ENCODE measurements at places on chromosomes 7 and 10.

DNA sequence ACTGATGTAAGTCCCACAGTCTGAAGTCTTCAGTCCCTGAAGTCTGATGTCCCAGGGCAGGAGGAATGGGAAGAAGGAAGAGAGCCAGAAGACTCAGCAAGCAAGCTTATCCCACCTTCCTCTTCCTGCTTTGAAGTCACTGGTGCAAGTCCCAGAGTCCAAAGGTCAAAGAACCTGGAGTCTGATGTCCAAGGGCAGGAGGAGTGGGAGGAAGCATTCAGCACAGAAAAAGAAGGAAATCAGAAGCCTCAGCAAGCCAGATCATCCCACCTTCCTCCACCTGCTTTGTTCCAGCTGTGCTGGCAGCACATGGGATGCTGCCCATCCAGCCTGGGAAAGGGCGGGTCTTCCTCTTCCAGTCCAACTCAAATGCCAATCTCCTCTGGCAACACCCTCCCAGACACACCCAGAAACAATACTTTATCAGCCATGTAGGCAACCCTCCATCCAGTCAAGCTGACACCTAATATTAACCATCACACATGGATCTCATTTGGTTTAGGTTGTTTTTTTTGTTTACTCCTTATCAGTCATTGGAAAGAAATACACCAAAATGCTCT lies 50.9 kb downstream of the ADAM12 start:
- DNase-seq, result no peak

GRCh38 chr7:129780974-129781927 lies 169.7 kb downstream of the NRF1 start:
- DNase-seq, result peak; percentile 51

GRCh38 chr10:35257057-35257983 lies 79.0 kb upstream of the CCNY start:
- DNase-seq, result no peak

- no peak for DNase-seq
Measured at GRCh38 chr7:141460781-141461715, 90.2 kb upstream of the AGK start.

- DNase-seq, result no peak
Measured at GRCh38 chr10:70762441-70763175, 22.6 kb downstream of the TBATA start.

- no peak for DNase-seq
Measured at GRCh38 chr7:69246758-69247157, 351.5 kb upstream of the AUTS2 start.

DNA sequence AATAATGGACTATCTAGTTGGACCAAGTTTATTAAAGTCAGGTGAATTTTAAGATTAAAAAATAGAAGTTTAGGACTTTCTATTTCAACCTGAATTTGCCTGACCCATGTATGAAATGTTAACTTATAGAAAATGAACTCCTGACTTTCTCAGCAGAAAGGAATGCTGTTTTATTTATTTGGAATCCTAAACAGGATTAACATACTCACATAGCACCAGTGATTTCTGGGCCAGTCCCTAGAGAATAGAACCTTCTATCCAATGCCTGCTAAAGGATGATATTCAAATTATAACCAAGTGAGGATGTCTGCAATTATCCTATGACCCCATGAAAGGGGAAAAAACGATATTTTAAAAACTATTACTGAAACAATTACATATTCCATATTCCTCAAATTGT lies 148.8 kb downstream of the CHRM2 start:
- DNase-seq, result no peak

GRCh38 chr7:123460616-123461015 lies 73.8 kb downstream of the IQUB start:
- no peak for DNase-seq

GRCh38 chr10:50469778-50470193 lies 154.0 kb downstream of the SGMS1 start:
- DNase-seq, result no peak

DNA sequence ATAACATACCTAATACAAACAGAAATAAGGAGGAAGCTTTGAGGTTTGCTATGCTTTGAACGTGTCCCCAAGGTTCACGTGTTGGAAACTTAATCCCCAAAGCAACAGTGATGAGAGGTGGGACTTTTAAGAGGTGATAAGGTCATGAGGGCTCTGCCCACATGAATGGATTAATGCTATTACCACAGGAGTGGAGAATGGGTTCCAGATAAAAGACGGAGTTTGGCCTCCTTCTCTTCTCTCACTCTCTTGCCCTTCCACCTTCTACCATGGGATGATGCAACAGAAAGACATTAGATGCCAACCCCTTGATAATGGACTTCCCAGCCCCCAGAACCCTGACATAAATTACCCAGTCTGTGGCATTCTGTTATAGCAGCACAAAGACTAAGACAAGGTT lies 9.6 kb downstream of the ITGB1 start:
- DNase-seq, result no peak

GRCh38 chr10:131944412-131944811 lies 37.3 kb downstream of the BNIP3 start:
- no peak for DNase-seq

DNA sequence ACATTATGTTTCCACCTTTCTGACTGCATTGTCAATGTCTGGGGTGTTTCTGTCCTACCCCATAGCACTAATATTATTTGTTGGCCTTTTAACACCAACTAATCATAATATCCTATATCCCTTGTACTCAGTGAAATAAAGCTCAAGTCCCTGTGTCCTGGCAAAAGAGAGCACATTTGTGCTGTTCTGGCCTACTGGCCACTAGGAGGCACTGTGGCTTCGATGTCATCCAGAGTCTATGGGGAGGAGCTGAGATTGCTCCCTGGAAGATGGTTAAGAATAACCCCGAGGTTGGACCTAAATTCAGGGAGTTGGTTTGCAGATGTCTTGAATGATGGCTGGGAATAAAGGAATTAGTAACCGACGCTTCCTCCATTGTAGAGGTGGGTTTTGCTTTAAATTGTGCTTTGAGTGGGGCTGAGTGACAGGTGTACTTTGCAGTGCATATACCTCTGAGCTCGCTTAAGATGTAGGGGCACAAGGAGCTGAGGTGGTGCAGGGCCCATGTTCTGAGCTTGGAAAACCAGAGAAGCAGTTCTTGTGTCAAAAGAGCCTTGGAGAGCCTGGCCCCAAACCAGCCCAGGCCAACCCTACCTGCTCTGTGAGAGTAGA lies 191.2 kb upstream of the PRSS1 start:
- peak; percentile 57 for DNase-seq

DNA sequence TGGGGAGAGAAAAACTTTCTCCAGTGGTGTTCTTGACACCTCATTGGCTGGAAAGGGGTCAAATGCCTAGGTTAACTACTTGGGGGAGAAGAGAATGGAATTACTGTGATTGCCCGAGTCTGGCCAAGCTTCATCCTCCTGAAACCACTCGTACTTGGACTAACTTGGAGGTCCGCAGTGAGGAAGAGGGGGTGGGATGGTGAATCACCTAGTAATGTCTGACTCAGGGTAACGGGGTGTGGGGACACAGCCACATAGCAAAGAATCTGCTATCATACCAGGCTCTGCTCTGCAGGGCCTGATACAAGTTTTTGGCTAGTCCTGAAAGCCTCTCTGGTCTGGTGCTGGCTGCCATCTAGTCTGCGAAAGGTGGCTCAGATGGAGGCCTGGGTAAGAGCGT lies 190.9 kb downstream of the RPS24 start:
- no peak for DNase-seq

GRCh38 chr10:17174626-17175025 lies 26.8 kb downstream of the TRDMT1 start:
- no peak for DNase-seq

DNA sequence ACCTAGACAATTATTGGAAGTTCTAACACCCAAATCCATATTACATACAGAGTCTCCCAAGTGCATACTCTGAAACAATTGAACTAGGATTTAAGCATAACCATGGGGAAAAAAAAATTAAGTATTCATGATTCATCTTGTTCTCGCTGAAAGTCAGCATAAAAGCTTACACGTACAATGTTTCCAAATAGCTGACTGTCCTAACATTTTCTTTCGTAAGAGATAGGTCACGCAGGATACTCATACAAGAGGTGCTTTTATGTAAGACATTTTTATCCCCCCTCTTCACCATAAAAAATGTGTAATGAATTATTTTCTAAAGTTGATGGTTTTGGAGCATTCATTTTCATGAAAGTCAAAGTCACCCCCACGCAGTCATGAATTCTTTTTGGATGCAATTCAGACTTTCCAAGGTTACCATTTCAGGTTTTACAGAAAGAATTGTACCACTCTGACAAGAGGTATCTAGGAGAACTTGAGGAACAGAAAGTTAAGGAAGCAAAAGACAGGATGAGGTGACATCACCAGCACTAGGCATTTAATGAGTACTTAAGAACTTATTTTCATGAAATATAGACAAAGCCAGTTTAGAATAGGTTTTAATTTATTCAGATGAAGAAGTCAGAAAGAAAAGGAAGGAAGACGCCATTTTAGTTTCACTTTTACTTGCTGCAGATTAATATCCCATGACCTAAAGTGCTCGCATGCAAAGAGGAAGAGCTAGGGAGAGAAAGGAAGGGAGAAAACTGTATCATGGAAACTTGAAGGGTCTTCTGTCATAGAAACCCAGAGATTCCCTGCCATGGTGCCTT lies 55.8 kb downstream of the TMEM26 start:
- DNase-seq, result no peak

DNA sequence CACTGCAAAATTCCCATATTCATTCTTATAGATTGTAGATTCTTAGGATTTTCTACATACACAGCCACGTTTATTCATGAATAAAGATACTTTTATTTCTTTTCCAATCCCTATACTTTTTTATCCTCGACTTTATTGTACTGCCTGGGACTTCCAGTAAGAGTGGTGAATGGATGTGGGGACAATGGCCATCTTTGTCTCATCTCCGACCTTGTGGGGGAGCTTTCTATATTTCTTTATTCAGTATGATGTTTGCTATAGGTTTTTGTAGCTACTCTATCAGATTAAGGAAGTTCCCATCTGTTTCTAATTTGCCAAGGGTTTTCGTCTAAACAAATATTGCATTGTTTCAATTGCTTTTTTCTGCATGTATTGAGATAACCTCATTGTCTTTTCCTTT lies 184.3 kb downstream of the FOXP2 start:
- DNase-seq, result no peak

DNA sequence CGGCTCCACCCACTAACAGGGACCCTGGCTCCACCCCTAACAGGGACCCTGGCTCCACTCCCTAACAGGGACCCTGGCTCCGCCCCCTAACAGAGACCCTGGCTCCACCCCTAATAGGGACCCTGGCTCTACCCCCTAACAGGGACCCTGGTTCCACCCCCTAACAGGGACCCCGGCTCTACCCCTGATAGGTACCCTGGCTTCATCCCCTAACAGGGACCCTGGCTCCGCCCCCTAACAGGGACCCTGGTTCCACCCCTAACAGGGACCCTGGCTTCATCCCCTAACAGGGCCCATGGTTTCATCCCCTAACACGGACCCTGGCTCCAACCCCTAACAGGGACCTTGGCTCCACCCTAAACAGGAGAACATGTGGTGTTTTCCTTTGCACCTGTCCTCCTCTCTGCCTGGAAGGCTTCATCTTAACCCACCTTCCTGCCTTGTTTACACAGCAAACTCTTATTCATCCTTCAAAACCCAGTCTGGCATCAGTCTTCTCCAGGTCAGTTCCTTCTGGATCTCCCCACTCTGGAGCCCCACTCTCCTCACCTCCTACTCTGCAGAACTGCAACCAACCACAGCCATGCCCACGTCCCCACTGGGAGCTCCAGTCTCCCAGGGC lies 58.0 kb downstream of the CHST15 start:
- DNase-seq, result no peak

DNA sequence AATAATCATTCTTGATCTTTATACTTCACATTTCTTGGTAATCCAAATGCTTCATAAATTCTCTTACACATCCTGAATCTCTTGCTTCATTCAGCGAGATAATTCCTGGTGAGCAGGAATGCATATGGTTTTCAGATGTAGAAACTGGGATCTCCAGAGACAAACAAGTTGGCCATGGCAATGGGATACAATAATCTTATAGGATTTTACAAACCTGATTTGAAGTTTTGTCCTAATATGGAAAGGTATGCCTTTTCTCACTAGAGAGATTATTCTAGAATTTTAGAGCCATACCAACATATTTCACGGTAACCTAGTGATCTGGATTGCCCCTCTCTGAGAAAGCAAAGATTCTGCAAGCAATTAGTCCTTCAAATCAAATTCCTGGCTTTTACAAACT lies 13.1 kb upstream of the TRDMT1 start:
- DNase-seq, result no peak

DNA sequence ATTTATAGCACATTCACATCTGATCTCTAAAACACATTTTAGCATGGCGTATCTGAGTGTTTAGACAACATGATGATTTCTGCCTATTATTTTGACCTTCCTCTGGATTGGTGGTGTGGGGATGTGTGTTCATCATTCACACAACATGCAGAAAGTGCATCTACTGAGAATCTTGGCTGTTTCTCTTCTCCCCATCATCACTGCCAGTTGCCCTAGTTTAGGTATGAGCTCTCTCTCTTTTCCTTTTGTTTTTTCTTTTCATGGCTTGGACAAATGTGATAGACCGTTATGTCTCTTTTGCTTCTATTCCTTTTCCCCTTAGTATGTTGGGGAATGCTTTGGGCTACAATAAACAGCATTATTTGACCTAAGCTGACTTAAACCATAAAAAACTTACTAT lies 239.2 kb upstream of the FZD8 start:
- DNase-seq, result no peak

DNA sequence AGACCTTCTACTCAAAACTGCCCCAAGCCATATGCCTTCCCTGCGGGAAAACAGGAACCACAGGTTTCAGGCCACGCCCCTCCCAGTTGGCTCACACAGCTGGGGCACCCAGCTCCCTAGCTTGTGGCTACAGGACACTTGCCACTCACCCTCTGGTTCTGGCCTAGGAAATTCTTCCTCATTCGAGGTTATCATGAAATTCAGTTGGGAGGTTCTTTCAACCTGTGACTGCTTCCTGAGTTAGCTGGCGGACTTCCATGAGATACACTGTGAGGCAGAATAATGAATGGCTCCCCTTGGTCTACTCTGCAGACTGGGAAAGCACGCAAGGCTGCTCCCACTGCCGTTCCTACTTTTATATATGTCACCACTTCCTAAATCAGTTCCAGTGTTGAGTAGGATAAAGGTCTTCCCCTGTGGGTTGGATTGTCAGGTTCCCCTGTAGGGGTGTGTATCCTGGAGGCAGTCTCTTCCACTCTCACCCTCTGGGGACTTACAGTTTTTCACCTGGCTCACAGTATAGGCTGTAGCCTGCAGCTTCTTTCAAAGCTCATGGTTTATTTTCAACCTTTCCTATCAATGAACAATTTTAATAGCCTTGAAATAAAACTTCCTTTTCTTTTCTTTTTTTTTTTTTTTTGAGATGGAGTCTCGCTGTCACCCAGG lies 37.0 kb downstream of the GPR22 start:
- DNase-seq, result peak; percentile 79

Measured in body of pancreas (tissue), 4 donors.